ENCODE measurements at places on chromosomes 5 and 9. TPM values are rescaled to one million over a fixed set of nuclear protein-coding genes. Genes with fewer than 3 reads are reported as not detected.

DNA sequence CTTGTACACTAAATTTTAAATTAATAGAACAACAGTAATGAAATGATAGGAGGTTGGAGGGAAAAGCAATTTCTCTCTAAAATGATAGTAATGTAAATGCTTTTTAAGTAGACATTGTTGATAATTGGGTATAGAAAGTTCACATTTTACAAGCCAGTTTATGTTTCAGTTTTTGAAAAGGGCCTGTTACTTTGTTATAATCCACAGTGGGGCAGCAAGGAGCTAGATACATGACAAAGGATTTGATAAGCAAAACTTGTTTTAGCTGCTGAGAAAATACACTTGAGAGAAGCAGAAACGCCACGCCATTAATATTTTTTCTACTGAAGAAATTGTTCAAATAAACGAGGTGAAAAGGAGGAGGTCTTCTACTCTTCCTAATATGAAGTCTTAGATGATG, 30.2 kb downstream of the SREK1 start:
- no peak for DNase-seq

- no peak for DNase-seq
Measured at GRCh38 chr5:57215629-57216195, 41.9 kb downstream of the GPBP1 start.

DNA sequence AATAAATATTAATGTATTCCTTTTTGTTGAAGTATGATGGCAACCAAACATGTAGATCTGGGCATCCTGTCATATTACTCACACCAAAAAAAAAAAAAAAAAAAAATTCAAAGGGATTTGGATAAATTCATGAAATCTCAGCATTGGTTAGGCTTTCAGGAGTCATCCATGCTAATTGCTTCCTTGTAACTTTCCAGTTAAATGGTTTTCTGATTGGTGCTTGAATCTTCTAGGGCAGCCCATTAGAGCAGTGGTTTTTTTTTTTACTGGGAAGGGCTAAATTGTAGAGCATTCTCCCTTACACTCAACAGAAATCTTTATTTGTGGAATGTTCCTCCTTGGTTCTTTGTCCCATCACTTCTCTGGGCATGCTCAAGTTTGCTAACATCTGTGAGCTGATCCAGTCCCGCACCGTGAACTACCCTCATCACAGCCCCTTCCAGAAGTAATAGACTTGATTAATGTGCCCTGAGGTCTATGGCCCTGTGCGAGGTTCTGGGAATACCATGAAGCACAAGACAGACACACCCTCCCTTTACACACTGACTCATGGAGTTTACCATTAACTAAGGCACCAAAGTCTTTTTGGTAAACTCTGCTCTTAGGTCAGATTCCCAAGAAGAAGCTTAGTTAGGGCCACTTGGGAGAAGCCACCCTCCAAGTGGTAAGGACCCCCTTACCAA, 56.0 kb downstream of the RGS3 start:
- no peak for DNase-seq

- no peak for DNase-seq
Measured at GRCh38 chr5:39399135-39400036, 25.4 kb downstream of the DAB2 start.

GRCh38 chr5:96503501-96504236, 70.6 kb upstream of the PCSK1 start:
- no peak for DNase-seq

DNA sequence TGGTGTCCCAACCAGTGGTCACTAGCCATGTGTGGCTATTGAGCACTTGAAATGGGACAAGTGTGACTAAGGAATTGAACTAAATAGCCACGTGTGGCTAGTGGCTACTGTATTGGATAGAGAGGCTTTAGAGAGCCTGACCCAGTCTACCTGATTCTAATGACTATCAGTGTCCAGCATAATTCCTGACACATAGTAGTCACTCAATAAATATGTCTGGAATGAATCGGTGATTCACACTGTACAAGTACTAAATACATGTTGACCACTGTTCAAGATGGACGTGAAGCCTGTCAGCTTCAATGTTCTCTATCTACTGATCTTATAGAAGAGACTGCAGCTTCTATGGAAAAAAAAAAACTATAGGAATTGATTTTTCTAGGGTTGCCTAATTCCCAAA, 57.7 kb upstream of the MAST4 start:
- no peak for DNase-seq

Gene ANKRD34B
- not detected for polyA plus RNA-seq

DNA sequence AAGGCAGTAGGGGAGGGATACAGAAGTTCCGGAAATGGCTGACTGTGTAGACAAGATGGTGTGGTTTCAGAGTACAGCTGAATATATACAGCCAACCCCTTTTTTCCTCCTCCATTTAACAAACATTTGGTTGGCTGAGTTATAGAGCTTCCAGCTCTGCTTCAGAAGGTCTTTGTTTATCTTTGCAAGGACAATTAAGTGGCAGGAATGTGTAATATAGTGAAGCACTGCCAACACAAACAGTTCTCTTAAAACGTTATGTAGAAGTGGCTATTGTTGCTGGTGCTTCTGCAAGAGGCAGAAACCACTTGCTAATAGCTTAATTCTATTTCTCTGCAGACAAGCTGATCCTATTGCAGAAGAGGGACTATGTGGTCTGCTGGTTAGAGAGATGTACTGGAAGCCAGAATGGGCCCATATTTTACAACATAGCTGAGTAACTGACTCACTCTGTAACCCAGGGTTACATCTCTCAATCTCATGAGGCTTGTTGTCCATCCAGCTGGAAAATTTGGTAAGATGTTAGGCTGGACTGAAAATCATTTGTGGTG, 62.7 kb upstream of the OSMR start:
- DNase-seq = peak; percentile 37

Measured in urinary bladder (tissue), 4 donors.